ENCODE measurements at places on chromosomes 3 and 15. TPM values are rescaled to one million over a fixed set of nuclear protein-coding genes. Genes with fewer than 3 reads are reported as not detected.

DNA sequence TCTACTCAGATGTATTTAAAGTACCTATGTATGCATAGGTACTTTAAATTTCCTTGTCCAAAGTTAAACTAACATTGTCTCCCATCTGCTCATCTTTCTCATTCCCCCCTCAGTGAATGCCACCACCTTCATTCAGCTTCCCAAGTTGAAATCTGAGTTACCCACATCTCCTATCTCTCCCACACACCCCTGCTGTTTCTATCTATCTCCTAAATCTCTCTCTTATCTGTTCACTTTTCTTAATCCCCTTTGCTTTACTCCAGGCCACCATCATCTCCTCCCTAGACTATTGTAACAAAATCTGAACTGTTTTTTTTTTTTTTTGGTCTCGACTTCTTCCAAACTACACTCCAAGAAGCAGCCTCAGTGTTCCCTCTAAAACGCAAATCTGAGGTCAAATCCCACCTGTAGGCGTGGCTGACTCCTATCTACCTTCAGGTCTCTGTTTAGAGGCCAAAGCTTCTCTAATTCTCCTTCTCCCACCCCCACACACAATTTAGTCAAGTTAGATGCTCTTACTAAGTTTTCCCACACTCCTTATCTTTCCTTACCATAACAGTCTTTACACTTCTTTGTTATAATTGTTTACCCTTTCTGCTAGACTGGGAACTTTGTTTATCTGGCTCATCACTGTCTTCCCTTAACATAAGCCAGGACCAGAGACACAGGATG, 3.5 kb upstream of the NEO1 start:
- H3K4me3 ChIP-seq = no peak overlapping the region
- no peak overlapping the region for H3K27ac ChIP-seq
- peaks cover 9% of the 10 kb centered on the region for H3K4me1 ChIP-seq
- DNase-seq = no peak

DNA sequence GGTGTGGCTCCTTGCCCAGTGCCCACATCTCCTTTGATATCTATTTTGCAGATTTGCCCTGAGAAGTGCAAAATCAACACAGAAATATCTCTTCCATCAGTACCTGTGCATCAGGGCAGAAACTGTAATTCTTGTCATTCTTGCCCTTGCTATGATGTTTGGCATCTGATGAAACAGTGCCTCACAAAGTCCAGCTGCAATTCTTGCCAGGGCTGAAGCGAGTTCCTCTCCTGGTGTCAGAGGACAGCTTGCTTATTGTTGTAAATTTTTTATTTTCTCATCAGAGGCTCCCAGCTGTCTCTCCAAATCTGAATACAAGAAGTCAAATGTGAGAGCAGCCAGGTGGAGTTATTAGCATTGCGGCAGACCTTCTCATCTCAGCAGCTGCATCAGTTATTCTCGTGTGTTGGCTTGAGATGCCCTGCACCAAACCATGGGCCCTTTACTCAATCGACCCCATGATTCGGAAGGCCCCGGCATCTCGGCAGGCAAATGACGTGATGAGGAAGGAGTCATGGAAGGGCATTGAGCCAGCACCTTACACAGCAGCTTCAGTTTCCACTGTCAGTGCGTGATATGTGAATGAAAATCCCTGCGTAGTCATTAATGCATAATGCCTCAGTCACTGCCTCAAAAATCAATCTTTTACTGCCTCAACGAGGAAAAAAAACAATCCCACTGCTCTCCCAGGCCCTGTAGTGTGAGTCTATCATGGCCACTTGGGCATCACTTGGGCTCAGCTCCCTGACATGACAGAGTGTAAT, 93.4 kb downstream of the CCNL1 start:
- H3K27ac ChIP-seq = no peak overlapping the region
- no peaks in the 10 kb centered on the region for H3K27me3 ChIP-seq
- no peak overlapping the region for H3K4me3 ChIP-seq
- peak; percentile 76 for DNase-seq

- no peak overlapping the region for H3K4me3 ChIP-seq
- H3K36me3 ChIP-seq = no peaks in the 10 kb centered on the region
- no peak for DNase-seq
- H3K27me3 ChIP-seq = no peaks in the 10 kb centered on the region
Measured at GRCh38 chr3:8497582-8497981, 4.0 kb upstream of the LMCD1 start.

GRCh38 chr15:90414408-90415028, 26.5 kb downstream of the IQGAP1 start:
- peaks cover 26% of the 10 kb centered on the region for H3K4me1 ChIP-seq
- H3K27ac ChIP-seq = no peak overlapping the region
- DNase-seq = peak; percentile 42
- H3K4me3 ChIP-seq = no peak overlapping the region
- no peaks in the 10 kb centered on the region for H3K36me3 ChIP-seq
- no peaks in the 10 kb centered on the region for H3K27me3 ChIP-seq

GOLGA6L1 gene
- total RNA-seq = not detected

GRCh38 chr15:47412802-47413201, 304.5 kb upstream of the SEMA6D start:
- no peak overlapping the region for H3K4me3 ChIP-seq
- peak overlapping the region; percentile 75 for H3K27ac ChIP-seq
- no peak for DNase-seq
